DMS53 (cell line): ENCODE measurements at places on chromosomes 16 and 17.

DNA sequence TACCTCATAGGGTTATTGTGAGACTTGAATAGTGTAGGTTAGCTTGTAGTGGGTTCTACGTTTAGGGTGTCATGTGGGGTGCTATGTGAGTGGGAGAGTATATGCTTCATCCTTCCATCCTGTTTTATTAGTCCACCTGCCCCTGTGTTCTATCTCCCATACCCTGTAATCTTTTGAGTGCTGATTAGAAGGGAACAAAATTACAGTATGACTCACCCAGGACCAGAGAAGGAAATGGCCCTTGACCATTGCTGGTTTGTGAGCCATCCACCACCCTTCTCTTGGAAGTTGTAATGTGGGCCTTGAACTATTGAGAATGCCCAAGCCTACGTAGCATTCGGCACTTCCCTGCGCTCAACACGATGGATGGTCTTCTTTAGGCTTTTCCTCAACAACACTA, 17.1 kb downstream of the SAP30BP start:
- no peak for DNase-seq

GRCh38 chr17:20966870-20967269, 75.9 kb downstream of the USP22 start:
- peak; percentile 53 for DNase-seq

GRCh38 chr17:45914047-45914717, 19.8 kb downstream of the MAPT start:
- no peak for DNase-seq

- DNase-seq = no peak
Observed at GRCh38 chr17:79033741-79034501, 10.0 kb downstream of the C1QTNF1 start.

DNA sequence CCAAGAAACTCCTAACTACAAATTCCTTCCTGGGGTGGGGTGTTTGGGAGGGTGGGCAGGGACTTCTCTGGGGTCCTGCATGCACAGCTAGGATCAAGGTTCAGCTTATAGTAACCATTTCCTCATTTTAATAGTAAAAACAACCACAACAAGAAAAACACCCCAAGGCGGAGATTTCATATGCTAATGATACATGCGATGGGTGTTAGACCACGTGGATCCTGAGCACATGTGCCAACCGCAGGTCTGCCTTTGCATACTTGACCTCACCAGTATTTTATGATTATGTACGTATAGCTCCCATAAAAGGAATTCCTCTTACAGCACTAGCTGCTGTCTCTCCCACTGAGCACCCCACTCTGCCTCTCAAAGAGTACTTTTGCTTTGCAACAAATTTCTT, 1.9 kb downstream of the KRTAP4-11 start:
- DNase-seq = no peak
